Stimulated activated naive CD4-positive, alpha-beta T cell treated with Interleukin-2 at 50 U/mL for 16 hours (primary cell): ENCODE measurements at places on chromosomes 5 and 9.

GRCh38 chr9:111375817-111376564 lies 46.0 kb upstream of the OR2K2 start:
- DNase-seq = no peak

DNA sequence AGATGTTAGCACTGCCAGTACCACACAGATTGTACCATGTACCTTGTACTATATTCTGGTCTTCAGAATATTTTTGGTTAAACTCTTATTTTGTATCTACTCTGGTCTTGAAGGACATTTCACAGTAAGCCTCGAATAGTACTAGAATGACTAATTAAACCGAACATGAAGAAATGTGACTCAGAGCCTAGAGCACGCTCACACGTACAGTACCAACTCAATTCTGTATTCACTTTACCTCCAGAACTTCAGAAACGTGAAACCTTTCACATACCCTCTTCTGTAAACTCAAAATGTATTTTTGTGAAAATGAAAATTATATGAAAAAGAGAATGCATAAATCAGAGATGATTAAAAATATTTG lies 112.8 kb downstream of the MVB12B start:
- DNase-seq = no peak

GRCh38 chr9:36992501-36993316 lies 41.4 kb downstream of the PAX5 start:
- no peak for DNase-seq

DNA sequence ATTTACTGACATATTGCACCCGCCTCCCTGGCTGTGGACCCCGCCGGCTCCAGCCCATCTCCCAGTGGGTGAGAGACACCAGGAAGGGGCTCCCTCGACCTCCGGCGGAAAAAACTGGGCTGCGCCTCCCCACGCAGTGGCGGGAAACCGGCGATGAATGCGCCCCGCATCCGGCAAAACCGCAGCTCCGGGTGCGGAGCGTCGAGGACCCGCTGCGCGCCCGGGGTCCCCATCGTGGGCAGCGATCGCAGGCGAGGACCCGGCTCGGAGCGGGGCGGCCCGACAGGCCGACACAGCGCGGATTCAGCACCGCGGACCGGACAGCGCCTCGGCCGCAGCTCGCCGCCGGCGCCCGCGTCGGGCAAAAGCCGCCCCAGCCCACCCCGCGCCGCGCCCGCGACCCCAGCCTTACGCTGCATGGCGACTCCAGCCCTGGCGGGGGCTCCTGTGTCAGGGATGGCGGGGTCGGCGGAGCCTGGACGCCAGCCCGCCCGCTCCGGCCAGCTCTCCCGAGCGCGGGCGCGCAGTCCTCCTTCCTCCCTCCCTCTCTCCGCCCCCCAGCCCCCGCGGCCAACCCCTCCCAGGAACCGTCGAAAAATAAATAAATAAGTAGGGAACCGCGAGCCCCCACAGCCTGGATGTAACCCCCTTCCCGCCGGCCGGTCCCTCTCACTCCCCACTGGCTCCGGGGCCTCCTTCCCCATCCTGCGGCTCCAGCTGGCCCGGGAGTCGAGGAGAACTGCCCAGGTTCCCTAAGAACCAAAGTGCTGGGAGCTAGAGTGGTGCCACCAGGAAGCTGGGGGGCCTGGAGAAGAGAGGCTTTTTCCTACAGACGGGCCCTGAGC lies 3.1 kb downstream of the LHX3 start:
- no peak for DNase-seq

- DNase-seq = peak; percentile 2
Observed at GRCh38 chr9:69028754-69029153, 6.8 kb upstream of the FXN start.

- DNase-seq = no peak
Observed at GRCh38 chr5:169168280-169168679, 132.7 kb downstream of the SLIT3 start.

GRCh38 chr9:76419782-76420380 lies 25.7 kb upstream of the RFK start:
- DNase-seq = no peak

DNA sequence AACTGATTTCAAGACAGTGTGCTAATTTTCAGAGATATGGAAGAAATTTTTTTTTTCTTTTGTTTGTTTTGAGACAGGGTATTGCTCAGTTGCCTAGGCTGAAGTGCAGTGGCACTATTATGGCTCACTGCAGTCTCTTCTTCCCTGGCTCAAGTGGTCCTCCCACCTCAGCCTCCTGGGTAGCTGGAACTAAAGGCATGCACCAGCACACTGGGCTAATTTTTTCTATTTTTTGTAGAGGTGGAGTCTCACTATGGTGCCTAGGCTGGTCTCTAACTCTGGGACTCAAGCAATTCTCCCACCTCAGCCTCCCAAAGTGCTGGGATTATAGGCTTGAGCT lies 9.9 kb upstream of the TEX48 start:
- no peak for DNase-seq
